SJCRH30 (cell line): ENCODE measurements at places on chromosomes 1 and 21.

DNA sequence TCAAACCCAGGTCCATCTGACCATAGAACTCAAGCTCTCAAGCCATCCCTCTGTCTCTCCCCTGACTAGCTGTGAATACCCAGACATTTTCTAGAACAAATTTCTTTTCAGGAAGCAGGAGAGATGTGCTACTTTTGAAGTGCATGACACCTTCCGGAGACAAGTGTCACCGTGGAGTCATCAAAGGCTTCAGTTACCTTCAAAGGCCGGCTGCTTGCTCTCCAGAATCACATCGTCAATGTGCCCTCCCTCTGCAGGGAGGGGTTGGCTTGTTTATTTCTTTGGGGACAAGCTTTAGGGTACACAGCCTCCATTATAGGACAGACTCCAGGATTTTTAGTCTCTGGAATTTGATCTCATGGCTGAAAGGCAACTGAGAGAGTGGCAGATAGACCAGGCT lies 37.7 kb upstream of the IGSF21 start:
- DNase-seq, result no peak

DNA sequence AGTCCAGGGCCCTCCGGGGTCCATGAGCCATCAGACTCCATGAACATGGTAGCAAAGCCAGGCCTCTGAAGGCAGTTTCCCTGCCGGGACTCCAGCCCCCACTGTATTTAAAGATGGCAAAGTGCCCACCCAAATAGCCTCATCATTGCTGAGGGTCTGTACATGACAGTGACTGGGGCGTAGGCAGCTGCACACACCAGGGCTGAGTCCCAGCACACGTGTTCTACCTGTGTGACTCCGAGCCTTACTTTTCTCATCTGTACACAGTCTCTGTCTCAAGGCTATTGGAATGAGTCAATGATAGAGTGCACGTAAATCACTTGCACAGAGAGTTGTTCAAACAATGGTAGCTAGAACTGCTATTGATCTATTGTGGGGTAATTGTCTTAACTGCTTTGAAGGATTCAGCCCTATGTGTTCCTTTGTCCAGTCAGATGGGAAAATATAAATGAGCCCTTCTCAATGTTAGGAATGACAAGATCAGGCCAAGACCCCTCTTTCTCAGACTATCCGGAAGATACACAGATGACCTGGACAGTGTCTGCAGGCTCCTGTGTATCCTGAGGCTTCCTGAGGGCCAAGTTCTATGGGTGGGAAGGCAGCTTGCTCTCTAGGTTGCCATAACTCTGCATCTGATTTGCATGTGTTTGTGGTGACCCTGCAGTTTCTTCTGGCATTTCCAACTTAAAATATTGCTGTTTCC lies 48.9 kb downstream of the RASSF5 start:
- no peak for DNase-seq

- no peak for DNase-seq
Observed at GRCh38 chr1:78420181-78420580, 70.6 kb upstream of the PTGFR start.

DNA sequence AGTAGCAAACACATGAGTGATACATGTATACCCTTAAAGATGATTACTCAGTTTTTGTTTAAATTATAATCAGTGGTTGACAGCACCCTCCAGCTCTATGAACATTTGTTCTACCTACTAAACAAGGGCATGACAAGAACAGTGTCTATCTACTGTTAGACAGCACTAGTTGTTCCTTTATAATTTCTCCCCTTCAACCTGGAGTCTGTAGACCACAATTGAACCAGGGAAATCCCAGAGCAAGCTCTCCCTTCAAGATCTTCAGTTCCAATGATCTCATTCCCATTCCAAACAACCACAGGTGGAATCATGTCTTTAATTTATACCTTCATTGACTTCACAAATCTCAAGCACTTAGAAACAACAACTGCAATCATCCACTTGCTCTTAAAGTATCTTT lies 216.1 kb downstream of the HHIPL2 start:
- no peak for DNase-seq

DNA sequence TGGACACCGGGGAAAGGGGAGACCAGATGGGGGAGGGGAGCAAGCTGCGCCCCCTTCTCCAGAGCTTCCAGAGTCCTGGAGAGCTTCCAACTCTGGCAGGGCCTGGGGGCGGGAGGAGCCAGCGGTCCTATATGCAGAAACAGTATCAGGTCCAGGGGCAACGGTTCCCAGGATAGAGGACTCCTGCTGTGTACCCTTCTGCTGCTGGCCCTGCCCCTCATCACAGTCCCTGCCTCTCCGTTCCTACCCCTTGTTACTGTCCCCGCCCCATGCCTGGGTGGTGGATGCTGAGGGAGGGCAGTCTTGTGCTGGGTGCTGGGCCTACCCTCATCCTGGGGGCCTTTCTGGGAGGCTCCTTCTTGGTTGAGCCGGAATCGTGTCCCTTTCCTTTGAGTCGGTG lies 19.2 kb upstream of the PEX10 start:
- DNase-seq, result no peak

- DNase-seq, result no peak
Observed at GRCh38 chr1:107443027-107443426, 302.2 kb downstream of the NTNG1 start.

DNA sequence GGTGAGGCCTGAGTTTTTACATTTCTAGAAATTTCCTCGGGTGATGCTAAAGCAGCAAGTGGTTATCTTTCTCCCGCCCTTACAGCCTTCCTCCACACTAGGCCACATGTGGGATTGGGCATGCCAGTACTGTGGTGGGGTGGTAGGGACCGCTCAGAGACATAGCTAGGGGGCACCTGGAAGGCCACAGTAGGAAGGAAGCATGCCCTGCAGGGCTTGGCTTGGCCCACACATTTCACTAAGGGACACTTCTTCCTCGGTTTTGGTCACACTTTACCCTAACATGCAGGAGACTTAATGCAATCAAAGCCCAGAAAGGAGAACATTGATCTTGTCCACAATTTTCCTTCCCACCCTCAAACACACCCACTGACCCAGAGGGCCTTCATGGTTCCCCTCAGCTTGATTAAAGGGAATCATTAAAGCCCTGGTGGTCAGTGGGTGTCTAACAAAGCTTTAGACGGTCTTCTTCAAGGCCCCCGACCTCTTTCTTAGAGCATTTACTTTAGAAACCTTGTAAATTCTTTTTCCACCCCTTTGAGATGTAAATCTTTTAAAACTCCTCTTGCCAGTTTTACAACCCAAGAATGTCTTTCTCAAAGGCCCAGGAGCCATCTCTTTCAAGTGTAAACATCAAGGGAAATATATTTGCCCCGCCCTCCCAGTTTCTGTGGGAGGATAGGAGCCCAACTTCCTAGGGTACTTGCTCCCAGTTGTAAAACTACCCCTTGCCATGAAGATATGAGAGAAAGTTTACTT lies 246.4 kb upstream of the PTBP2 start:
- no peak for DNase-seq

DNA sequence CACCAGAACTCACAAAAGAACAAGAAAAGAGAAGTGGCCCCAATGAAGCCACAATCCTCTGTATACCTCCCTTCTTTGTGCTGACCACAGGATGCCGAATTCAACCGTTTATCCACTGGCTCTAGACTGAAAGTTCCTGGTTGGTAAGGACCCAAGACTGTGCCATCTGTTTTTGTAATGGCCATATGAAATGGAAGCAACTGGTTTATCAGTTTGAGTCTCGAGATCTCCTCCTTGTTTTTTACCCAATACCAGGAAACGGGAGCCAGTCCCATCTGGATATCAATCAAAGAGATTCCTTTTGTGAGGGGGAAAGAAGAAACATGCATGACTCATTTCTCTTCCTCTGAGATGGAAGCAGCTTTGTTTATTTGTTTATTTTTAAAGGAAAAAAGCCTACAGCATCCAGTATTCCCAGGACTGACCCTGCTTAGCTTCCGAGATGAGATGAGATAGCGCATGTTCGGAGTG lies 32.4 kb upstream of the ZNF124 start:
- DNase-seq, result no peak

- no peak for DNase-seq
Observed at GRCh38 chr1:242743983-242744780, 219.7 kb upstream of the PLD5 start.

DNA sequence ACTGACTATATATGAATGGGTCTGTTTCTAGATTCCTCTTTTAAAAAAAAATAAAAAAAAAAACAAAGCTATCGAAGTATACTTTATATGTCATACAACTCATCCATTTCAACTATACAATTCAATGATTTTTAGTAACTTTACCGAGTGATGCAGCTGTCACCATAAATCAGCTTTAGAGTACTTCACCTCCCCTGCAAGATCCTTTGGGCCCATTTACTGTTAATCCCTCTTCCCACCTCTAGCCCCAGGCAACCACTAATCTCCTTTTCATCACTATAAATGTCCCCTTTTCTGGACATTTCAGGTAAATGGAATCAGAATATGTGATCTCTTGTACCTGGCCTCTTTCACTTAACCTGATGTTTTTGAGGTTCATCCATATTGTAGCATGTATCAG lies 133.9 kb downstream of the PEX14 start:
- DNase-seq, result no peak

- DNase-seq, result no peak
Observed at GRCh38 chr1:229253151-229253974, 17.5 kb upstream of the RAB4A start.

DNA sequence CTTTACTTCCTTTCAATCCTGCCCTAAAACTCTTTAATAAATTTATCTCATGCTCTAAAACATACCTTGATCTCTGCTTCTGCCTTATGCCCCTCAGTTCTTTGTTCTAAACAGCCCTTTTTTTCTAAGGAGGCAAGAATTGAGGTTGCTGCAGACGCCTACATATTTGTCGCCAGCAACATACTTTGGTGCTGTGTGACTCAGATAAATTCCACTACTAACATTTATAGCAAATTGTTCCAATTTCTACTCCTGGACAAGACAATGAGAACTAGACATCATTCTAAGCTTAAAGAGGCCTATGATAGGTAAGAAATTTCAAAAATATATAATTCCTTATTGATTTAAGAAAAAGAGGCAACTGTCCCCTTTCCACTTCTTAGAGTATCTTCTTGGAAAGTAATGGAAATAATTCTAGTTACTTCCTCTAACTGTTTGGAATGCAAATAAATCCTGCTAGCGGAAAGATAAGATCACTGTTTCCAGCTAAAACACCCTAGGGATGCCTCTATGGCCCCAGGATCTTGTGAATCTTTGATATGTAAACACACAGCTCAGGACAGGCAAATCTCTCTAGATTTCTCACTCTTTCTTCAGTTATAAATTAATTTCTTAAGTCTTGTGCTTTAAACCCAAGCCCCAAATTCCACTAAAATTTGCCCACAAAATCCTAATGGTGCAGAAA lies 869.1 kb downstream of the KCNT2 start:
- no peak for DNase-seq

DNA sequence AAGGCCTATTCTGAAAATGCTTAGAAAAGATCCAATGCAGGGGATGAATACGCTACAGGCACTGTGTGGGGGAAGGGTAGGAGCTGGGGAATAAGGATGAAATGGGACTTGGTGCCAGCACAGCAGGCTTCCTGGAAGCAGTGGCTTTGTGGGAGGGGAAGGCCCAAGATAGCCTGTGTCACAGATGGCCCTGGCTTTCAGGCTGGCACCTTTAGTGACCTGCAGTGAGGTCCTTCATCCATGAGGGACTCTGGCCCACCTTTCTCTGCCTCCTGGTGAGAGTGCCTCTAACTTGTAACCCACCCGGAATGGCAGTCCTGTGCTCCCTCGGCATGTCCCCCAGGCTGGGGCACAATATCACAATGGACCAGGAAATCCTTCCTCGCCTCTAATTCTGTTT lies 919 bp downstream of the CHI3L1 start:
- no peak for DNase-seq

DNA sequence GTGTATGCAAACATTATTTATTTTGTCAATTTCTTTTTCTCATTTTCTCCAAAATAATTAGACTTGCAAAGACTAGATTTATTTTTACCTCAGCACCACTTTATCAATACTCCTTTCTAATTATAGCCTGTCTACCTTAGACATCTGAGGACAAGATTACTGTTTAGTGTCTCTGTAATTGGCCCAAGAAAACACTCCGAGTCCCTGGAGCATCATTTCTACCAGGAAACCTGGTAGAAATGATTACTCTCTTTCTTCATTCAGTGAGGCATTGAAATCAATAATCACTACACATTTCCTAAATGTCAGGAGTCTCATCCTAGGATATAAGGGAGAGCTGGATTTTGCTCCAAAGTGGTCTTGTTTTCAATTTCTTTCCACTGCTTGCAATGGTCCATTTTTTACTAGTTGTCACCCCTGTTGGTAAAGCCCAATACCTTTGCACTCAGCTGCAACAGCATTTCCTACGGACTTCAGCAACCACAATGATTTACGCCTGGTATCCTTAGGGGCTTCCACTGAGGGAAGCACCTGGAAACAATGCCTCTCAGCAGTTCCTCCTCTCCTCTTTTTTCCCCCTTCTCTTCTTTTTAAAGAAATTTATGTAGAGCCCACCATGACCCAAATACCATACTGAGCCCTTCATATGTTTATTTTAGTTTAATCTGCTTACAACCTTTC lies 64.6 kb downstream of the GRIK1 start:
- DNase-seq, result no peak

DNA sequence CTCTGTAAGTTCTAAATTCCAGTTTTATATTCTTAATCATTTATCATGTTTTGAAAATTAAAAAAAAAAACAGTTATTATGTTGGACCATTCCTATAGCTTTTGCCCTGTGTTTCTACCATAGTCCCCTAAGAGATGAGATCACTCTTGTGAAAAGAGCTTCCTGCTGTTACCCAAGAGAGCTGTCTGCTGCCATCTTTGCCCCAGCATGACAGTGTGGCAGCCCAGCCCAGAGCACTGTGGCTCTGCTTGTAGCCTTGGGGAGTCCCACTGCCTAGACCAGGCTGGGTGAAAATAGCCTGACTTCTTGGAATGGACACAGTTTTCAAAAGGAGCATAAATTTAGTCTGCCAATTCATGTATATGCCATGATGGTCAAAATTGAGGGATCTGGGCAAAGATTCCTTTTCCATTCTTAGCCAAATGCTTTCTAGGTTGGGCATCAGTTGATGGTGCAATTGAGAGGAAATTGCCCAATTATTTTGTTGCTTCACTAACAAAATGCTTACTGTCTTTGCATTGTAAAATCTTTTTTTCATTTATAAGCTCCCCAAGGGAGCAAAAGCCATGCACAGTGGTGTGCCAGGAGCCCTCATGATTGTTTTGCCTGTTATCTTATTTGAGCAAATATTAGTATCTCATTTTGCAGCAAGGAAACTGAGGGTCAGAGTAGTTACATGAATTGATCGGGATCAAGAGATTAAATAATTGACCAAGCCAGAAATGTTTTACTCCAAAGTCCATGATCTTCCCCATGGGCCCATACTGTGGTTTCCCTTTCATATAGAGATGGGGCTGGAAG lies 72.8 kb downstream of the ETS2 start:
- DNase-seq, result no peak
